Stimulated activated CD8-positive, alpha-beta memory T cell treated with anti-CD3 and anti-CD28 coated beads, Interleukin-2, amount 100 ng/mL, for 48 hours (primary cell): ENCODE measurements at places on chromosomes 13 and 19.

DNA sequence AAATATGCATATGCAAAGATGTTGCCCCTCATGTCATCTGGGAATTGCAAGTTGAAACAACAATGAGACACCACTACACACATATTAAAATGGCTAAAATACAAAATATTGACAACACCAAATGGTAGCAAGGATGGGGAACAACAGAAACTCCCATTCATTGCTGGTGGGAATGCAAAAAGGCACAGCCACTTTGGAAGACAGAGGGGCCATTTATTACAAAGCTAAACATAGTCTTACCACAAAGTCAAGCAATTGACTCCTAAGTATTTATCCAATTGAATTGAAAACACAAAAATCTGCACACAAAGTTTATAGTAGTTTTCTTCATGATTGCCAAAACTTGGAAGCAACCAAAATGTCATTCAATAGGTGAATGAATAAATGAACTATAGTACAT is 6.1 kb upstream of the SERPINE3 start:
- no peak for DNase-seq

DNA sequence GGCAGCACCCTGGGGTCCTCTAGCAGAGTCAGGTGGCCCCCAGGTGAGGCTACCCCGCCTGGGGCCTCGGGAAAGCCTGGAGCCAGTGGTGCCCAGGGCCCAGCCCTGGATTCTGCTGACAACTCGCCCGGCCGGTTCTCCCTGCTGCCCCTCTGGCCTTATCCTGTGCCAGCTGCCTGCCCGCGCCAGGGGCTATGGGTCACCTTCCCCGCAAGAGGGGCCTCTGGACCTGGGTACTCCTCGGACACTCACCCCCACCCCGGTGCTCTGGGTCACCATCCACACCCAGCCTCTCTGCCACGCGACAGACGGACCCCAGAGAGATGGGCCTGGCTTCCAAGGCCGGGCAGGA is 24.0 kb downstream of the ZBTB7A start:
- no peak for DNase-seq

- no peak for DNase-seq
These were observed 13.2 kb downstream of the PCDH8 start for GRCh38 chr13:52835071-52835839.

DNA sequence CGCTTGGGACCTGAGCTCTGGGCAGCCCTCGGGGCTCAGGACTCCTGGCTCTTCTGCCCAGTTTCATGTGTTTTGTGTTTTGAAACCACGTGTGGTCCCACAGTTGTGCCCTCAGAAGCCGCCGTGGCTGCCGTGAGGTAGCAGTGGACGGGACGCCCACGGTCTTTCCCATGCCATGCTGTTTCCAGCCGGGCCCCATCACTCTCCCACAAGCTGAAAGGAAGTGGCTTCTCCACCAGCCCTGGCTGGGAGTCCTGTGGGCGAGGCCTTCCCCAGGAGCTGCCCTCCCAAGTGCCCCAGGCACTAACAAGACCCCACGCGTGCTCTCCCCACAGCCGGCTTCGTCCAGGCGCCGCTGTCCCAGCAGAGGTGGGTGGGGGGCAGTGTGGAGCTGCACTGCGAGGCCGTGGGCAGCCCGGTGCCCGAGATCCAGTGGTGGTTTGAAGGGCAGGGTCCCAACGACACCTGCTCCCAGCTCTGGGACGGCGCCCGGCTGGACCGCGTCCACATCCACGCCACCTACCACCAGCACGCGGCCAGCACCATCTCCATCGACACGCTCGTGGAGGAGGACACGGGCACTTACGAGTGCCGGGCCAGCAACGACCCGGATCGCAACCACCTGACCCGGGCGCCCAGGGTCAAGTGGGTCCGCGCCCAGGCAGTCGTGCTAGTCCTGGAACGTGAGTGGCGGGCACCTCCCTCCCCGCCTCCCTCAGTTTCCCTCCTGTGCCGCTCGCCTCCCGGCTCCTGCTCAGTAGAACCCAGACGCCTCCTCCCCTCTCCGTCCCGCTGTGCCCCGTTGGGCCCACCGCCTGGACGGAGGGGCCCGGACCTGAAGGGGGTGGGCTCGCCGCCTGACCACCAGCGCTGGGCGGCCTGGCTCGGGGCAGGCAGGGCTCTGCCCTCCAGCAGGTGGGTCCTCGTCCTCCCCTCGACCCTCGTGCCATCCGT is 5.3 kb downstream of the BSG start:
- DNase-seq = no peak

GRCh38 chr13:19068691-19069090 is 112.9 kb downstream of the TUBA3C start:
- DNase-seq = no peak

- DNase-seq = no peak
These were observed 73.7 kb downstream of the SGCG start for GRCh38 chr13:23254506-23254905.
